ENCODE measurements at places on chromosomes 2 and 18.

- DNase-seq, result no peak
Observed at GRCh38 chr2:197238043-197238365, 72.6 kb downstream of the ANKRD44 start.

GRCh38 chr2:237935740-237936452 is 30.9 kb upstream of the UBE2F start:
- no peak for DNase-seq

- DNase-seq, result peak; percentile 39
Observed at GRCh38 chr2:109175350-109175678, 46.3 kb downstream of the SH3RF3 start.

- no peak for DNase-seq
Observed at GRCh38 chr2:9961013-9961412, 9.5 kb downstream of the GRHL1 start.

DNA sequence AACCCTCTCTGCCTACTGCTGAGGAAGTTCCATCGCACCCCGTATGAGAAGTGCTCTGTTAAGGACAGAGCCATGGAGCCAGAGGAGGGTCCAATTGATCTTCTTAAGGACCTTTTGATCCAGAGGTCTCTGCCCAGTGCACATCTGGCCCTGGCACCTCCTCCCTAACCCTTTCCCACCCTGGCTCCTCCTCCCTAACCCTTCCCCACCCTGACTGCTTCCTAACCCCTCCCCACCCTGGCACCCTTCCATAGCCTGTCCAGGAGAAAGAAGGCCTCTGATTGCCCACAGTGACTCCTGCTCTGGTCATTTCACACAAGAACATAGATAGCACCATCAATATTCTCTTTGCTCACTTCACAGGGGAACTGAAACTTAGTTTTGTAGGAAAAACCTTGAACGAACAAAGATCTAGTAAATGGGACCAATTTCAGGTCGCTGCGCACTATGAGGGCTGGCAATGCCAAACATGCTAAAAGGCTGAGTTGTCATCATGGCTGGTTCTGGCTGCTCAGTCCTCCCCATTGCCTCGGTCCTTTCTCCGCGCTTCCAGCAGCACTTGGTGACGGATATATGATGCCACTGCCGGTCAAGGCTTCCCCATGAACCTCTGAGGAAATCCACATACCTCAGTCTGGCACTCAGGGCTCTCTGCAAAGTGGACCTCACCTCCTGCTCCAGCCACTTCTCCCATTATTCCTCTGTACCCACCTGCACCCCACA is 49.2 kb downstream of the PKDCC start:
- DNase-seq, result no peak

GRCh38 chr2:159185401-159186130 is 100.9 kb downstream of the WDSUB1 start:
- DNase-seq, result no peak

DNA sequence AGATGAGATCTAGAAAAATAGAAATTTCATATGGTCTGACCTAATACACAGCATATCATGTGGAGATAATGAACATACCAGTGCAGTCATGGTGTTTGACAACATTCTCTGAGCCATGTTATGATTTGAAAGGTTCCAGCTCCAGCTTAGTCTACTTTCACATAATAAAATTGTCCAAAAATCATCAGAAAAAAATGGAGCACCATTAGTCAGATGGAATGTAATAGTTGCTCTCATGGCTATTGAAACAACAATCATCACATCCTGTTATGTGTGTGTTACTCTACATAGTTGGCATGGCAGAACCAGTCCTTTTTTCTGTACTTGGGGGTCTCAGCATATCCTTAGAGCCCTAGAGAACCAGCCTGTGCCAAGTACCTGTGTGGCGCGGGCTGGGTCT is 678.9 kb upstream of the FANCL start:
- DNase-seq, result no peak

GRCh38 chr2:168499500-168499899 is 43.4 kb downstream of the CERS6 start:
- DNase-seq, result no peak

GRCh38 chr2:212186166-212186565 is 352.4 kb downstream of the ERBB4 start:
- DNase-seq, result no peak

GRCh38 chr2:177352441-177353186 is 40.0 kb upstream of the AGPS start:
- no peak for DNase-seq

DNA sequence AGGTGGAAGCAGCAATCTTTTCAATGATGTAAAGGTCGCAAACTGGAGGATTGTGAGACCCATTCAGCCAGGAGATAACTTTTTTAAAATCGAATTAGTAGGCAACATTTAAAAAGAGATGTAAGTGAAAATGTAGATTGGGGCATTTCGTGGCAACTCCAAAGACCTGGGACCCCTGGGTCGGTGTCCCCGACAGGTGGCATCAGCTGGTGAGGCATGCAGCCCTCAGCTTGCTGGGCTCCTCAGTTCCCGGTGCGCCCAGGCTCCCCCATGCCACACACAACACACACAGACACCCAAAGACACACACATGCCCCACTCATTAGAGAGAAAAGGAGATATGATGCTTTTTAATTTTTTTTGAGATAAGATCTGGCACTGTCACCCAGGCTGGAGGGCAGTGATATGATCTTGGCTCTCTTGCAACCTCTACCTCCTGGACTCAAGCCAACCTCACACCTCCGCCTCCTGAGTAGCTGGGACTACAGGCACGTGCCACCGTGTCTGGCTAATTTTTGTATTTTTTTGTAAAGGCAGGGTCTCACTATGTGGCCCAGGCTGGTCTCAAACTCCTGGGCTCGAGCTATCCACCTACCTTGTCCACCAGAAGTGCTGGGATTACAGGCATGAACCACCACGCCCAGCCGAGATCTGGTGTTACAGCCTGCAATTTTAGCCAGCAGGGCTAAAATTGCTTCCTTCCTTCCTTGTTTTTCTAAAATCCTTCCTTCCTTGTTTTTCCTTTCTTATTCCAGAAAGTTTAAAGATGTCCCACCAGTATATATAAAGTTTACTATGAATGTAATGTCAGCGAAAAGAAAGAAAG is 122.6 kb upstream of the EPAS1 start:
- no peak for DNase-seq

- DNase-seq, result no peak
Observed at GRCh38 chr2:204479557-204479956, 65.7 kb upstream of the PARD3B start.

DNA sequence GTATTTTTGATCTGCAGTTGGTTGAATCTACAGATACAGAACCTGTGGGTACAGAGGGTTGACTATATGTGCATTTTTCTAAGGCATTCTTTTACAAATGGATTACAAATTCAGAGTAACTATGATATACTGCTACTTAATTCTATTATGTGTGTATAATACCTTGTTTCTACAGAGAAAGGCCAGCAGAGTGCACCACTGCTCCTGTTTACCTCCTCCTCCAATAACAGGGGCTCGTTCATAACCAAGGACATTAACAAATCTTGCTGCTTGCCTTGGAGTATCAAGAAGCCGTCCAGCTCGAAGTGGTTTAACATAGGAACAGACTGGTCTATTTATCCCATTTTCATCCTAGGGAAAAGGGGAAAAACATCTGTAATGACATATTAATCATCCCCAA is 16.4 kb downstream of the CEP76 start:
- DNase-seq, result peak; percentile 60

GRCh38 chr2:15527074-15527739 is 33.9 kb downstream of the NBAS start:
- DNase-seq, result no peak

GRCh38 chr18:80181642-80182461 is 65.5 kb downstream of the PARD6G start:
- DNase-seq, result no peak

- no peak for DNase-seq
Observed at GRCh38 chr18:63342206-63342605, 22.6 kb upstream of the BCL2 start.

GRCh38 chr2:6845312-6845711 is 20.4 kb downstream of the CMPK2 start:
- DNase-seq, result no peak

- no peak for DNase-seq
Observed at GRCh38 chr18:38243291-38243690, 677.7 kb upstream of the CELF4 start.

DNA sequence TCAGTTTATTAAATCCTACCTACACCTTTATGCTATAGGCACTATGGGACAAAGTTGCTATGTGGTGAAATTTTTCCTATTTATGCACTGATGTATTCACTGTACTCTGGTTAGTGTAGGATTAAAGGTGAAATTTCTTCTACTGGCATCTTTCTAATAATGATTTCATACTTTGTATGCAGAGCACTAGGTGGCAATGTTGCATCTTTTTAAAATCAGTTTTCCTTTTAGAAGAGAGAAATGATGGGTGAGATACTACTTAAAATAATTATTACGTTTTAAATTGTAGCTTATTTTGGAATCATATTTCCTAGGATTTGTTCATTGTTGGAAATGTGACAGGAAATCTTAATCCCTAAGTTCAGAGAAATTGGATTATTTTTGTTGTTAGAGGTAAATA is 150.9 kb downstream of the CD8B2 start:
- no peak for DNase-seq

- DNase-seq, result peak; percentile 25
Observed at GRCh38 chr2:112141626-112142007, 3.4 kb downstream of the FBLN7 start.

- DNase-seq, result no peak
Observed at GRCh38 chr2:36886664-36887063, 79.7 kb downstream of the STRN start.

DNA sequence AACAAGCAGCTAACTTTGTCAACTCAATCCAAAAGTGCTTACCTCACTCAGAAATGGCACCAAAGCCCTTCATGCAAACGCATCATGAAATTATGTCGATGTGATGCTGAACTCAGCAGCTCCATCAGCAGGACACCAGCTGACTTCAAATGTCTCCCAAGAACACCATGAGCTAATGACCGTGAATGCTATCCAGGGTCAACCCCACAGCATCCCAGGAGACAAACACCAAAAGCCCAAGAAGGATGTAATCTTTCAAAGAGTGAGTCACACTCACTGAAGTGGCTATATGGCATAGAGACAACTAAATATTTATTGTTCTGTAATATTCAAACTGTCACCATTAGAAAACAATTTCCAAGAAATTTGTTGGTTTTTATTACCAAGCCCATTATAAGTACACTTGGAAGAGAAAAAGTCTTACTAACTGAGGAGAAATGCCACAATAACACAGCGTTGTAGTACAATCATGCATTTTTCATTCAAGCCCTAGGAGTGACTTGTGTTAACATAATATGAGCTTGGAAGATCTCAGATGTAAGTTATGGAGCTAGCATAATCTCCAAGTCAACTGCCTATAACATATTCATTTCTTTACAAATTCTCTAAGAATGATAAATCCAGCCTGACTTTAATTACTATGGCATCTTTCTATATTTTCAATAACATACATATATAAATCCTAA is 165.0 kb upstream of the CCDC68 start:
- DNase-seq, result peak; percentile 24

Data from adrenal gland (tissue), 19 donors.